ENCODE measurements at places on chromosomes 7 and 10.

GRCh38 chr7:2698581-2699288 lies 10.7 kb downstream of the AMZ1 start:
- peak; percentile 91 for DNase-seq

DNA sequence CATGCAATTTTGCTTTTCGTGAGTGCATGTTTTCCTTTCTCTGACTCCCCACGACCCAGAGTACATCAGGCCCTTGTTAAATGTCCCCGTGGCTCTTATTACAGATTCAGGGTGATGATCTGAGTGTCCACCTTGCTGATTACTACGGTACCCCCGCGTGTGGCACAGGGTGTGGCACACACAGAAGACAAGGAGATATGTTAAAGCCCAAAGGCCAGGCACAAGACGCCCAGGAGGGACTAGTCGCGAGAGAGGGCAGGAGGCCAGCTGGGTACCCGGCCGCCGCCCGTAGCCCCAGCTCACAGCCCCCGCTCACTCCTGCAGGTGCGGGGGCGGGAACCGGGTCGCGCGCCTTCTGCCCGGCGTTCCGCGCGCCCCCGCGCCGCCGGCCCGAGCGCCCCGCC lies 281 bp upstream of the EXOC6 start:
- DNase-seq, result no peak

GRCh38 chr10:68185085-68185484 lies 46.8 kb downstream of the ATOH7 start:
- no peak for DNase-seq

DNA sequence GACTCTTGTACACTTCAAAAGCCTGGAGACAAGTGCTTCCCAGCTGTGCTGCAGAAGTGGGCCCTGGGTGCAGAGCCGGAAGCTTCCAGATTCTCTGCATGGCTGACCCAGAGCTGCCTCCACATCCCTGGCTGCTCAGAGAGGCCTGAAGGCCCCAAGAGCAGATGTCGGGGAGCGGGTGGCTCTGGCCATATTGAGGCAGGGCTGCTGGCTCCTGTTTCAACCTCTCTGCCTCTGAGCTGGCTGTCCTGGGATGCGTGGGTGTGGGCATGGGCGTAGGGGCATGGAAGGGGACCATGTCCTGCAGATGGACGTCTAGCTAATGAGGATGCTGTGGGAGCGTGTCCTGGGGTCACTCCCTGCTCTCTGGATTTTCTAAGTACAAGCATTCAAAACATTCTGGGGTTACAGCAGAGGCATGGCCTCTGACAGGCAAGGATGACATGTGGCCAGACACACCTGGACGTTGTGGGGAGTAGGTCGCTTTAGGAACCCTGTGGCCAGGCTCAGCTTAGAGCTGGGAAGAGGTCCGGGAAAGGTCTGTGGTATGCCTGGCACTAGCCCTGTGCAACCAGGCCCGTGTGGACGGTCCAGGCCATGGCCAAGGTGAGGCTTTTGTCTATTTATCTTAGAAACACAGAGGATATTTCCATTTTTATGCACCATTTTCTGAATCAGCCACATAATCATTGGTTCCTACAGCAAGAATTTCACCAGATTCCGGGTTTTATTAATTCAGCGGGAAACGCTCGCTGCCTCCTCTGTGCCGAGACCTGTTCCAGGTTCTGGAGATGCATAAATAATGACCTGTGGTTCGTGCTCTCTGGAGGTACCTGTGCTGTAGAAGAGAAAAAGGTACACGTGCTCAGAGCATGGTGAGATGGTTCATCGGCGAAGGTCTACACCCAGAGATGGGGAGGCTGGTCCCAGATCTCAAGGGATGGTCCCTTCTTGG lies 361.1 kb downstream of the GLRX3 start:
- DNase-seq, result no peak

DNA sequence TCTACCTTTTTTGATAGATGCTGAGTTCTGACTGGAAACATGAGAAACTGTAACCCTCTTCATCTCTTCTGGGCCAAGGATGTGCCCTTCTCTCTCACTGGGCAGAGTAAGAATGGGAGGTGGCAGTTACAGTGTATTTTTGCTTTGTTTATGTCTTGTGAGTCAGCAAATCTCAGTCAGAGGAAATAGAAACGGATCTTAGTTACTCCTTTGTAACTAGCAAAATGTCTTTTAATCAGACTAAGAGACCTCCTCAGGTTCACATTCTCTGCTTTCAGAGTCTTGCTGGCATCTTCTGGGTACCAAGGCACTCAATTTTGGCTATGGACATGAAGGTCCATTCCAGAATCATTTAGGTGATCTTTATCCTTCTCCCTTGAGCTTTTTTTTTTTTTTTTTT lies 70.9 kb downstream of the HHEX start:
- DNase-seq, result no peak

- DNase-seq, result no peak
Observed at GRCh38 chr7:27412164-27412563, 169.6 kb downstream of the EVX1 start.

DNA sequence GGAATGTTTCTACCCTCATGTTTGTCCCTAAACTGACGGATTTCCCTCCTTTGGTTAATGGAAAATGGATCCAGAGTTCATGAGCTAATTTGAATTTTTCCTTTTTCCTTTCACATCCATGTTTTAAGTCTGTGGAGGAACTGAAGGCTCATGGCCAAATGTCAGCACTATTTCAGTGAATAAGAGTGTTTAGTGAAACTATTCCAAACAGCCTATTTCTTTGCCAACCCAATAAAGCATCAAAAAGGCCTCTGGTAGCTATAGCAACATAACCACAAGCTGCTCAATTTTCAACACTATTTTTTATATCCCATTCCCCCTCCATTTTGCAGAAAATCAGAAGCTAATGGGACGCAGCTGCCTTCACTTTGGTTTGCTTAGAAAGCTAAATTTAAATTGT lies 1454.1 kb downstream of the GATA3 start:
- DNase-seq, result no peak

GRCh38 chr7:111750878-111751277 lies 188.6 kb upstream of the IMMP2L start:
- DNase-seq, result no peak

DNA sequence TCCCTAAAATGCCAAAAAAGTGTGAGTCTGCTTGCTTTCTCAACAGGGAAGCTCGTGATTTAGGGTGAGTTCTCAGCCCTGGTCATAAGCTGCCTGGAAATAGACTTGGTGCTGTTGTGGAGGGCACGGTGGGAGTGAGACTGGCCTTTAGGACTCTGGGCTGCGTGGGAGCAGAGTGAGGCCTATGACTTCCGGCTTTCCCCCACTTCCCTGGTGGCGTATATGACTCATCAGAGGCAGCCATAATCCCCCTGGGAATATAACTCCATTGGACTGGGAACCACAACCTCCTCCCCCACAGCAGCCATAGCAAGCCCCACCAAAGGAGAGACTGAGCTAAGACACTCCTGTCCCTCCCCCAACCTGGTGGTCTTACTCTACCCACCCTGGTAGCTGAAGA lies 95.0 kb downstream of the PON1 start:
- DNase-seq, result no peak

DNA sequence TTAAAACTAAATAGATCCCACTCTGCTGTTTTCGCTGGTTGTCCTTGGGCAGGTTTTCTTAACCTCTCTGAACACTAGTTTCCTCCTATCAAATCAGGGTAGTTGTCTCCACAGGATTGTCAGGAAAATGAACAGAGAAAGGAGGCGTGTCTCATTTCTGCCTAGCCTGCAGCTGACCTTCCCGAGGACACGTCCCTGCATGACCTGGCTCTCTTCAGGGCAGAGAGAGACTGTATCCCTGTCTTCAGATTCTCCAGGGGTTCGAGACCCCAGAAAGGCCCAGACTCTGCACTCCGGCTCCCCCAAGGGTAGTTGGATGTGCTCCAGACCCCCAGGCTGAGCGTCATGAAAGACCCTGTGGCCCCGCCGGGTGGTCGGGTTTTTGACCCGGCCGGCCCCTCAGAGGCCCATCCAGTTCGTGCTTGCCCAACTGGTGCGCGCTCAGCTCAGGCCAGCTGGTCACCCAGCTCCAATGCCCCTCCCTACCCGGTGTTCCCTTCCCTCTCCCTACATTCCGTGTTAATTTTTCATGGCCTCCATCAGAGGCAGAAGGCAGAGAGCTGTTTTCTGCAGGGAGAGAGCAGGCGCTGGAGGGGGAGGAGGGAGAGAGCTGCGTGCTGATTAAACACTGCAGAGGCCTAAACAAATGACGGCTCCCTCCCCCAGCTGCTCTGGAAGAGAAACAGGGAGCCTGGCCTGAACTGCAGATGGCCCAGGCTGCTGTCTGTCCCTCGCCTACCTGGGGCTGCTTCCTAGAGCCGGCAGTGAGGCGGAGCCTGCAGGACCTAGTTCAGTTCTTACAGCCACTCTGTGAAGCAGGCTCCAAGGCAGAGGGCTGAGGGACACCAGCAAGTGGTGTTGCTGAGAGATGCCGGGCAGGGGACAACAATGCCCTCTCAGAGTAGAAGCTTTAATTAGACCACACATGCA lies 86.2 kb upstream of the PPIF start:
- DNase-seq, result no peak

- DNase-seq, result no peak
Observed at GRCh38 chr7:27166531-27167505, 1.5 kb upstream of the HOXA9 start.

GRCh38 chr7:32048970-32049491 lies 21.2 kb downstream of the PDE1C start:
- DNase-seq, result no peak

DNA sequence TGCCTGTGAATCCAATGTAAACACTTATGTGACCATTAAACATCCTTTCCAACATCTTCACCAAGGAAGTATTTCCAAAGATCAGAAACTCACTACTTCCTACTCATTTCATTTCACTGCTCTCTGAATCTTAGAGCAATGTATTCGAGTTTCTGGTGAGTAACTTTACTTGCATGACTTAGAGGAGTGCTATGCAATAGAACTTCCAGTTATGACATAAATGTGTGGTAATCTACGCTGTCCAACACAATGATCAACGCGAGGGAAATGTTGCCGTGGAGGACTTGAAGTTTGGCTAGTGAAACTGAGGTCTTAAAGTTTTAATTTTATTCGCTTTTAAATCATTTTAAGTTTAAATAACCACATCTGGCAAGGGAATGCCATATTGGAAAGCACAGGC lies 1326.3 kb downstream of the XPNPEP1 start:
- DNase-seq, result no peak

- DNase-seq, result no peak
Observed at GRCh38 chr10:74852381-74852780, 26.0 kb downstream of the KAT6B start.

DNA sequence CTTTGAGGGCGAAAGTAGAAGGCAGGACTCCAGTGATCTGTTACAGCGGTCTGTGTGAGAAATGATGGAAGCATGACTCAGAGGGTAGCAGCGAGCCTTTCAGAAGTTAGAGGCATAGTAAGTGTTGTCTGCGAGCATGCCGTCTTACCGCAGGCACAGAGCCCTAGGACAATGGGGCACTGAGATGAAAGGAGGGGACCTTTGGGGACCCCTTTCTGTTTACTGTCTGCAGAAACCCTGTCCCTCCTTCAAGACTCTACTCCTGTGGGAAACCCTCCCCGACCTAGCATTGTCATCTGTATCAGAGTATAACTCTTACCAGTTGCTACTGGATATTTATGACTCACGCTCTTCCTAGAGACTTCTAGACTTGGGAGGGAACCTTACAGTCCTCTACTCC lies 87.2 kb upstream of the AGK start:
- no peak for DNase-seq

GRCh38 chr10:75954486-75954885 lies 523.1 kb downstream of the LRMDA start:
- DNase-seq, result no peak

DNA sequence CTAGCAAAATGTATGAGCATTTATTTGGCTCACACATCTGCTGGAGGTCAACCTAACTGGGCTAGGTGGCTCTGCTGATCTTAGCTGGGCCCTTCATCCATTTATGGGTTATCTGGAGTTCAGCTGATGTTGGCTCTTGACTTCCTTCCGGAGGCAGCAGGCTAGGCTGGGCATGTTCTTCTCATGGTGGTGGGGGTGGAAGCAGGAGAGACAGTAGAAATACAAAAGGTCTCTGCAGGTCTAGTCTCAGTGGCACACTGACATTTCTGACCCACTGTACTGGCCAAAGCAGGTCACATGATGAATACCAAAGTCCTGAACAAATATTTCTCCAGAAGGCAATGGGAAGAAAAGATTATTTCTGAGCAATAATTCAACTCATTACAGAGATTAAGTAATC lies 334.6 kb downstream of the CRPPA start:
- DNase-seq, result no peak

DNA sequence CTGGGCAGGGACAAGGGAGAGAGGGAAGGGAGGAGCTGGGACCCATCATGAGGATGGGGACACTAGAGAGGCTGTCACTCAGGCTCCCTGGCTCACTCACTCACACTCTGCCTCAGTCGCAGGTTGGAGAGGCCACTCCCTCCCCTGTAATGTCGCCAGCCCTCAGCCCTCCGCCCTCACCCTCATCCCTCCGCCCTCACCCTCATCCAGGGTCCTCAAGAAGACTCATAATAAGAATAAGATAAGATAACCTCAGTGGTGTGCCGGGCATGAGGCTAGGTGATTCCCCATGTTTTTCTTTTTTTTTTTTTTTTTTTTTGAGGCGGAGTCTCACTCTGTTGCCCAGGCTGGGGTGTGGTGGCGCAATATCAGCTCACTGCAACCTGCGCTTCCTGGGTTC lies 92.2 kb downstream of the GTF2IRD1 start:
- no peak for DNase-seq

DNA sequence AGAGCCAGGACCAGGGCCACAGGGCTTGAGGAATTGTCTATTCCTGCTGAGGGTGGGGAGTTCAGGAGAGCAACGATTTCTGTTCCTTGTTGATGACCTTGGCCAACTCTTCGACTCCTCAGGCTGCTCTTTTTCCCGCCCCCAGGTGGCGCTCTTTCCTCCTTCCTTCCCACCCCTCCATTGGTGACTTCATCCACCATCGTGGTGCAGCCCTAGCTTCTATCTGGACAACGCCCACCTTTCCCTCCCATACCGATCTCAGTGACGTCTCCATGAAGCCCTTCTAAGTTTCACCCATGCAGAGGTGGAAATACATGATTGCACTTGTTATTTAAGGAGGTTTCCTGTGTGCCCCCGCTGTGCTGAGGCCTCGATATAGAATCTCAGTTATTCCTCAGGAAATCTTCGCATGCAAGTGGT lies 22.1 kb upstream of the CARD11 start:
- no peak for DNase-seq

- no peak for DNase-seq
Observed at GRCh38 chr10:60967260-60967659, 23.3 kb upstream of the RHOBTB1 start.

- DNase-seq, result no peak
Observed at GRCh38 chr10:3532644-3533043, 252.4 kb downstream of the KLF6 start.

- no peak for DNase-seq
Observed at GRCh38 chr7:154546946-154547587, 455.9 kb downstream of the PAXIP1 start.

DNA sequence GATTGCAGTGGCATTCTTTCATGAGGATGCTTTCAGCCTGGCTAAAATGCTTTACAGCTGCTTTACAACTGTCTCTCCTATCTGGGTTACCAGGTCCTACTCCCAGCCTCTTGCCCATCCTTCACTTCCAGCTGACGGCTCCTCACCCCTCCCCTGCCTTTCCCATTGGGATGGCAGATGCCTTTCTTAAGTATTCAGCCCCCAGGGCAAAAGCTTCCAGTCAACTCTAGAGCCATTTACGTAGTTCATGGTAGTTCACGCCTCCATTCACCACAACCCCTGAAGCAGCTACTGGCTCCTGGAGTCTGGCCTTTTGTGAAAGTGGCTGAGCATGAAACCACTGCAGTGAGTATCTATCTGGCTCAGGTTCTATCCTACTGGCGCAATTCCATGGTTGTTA lies 17.2 kb upstream of the BMPER start:
- no peak for DNase-seq

All from GM18507 (cell line).